ENCODE measurements at places on chromosomes 2 and 18.

DNA sequence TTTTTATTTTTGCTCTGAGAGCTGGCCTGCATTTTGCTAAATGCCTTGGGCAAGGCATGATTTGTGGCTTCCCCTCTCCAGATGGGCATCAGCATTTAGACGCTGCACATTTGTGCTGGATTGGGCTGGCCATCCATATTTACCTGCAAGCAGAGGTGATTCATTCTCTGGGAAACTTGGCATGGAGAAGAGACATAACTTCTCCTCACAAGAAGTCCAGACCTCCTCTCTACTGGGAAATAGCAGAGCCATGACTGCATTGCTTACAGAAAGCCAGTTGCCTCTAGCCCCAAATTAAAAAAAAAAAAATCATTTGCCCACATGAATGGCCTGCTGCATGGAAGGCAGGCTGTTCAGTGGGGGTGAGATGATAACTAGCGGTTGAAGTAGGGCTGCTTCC lies 120.1 kb downstream of the ACTR3 start:
- DNase-seq = no peak

GRCh38 chr18:58544179-58544578 lies 84.7 kb downstream of the ALPK2 start:
- no peak for DNase-seq

DNA sequence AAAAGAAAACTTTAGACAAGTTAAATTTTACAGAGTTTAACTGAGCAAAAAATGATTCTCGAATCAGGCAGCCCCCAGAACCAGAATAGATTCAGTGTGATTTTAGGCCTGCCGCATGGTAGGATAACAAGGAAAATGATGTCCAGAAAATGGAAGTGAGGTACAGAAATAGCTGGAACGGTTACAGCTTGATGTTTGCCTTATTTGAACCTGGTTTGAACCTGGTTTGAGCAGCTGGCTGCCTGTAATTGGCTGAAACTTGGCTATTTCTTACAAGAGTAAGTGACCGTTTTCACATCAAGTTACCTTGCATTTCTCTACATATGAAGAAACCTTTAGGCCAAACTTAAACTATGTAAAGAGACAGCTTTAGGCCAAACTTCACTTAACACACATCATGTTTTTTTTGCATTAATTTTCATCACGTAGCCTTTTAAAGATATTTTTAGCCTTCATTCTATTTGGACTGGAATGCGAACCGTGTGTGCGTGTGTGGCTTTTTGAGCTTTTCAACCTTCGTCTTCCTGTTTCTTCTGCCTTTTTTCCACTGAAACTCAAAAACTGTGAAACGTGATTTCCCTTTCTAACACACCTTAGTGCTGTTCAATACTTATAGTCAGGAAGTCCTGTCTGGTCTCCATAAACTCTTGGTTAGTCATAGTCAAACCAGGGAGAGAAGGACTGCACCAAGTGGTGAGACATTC lies 4.5 kb upstream of the POLE4 start:
- DNase-seq = no peak

GRCh38 chr2:60515721-60516226 lies 37.7 kb downstream of the BCL11A start:
- peak; percentile 80 for DNase-seq

- DNase-seq = no peak
These were observed 14.5 kb upstream of the ZNF638 start for GRCh38 chr2:71317060-71317459.

DNA sequence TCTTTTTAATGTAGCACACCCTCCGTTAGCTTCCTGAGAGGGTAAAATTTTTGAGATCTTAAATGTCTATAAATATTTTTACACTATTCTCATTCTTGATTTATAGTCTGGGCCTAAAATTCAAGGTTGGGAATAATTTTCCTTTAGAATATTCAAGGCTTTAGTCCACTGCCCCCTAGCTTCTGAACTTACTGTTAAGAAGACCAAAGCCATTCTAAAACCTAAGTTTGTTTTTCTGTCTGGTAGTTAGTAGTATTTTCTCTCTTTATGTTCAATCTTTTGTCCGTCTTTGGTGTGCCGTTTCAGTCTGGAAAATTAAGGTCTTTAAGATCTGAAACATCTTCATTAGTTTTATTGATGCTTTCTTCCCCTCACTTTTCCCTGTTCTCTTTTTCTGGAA lies 14.5 kb downstream of the OSBPL6 start:
- no peak for DNase-seq

DNA sequence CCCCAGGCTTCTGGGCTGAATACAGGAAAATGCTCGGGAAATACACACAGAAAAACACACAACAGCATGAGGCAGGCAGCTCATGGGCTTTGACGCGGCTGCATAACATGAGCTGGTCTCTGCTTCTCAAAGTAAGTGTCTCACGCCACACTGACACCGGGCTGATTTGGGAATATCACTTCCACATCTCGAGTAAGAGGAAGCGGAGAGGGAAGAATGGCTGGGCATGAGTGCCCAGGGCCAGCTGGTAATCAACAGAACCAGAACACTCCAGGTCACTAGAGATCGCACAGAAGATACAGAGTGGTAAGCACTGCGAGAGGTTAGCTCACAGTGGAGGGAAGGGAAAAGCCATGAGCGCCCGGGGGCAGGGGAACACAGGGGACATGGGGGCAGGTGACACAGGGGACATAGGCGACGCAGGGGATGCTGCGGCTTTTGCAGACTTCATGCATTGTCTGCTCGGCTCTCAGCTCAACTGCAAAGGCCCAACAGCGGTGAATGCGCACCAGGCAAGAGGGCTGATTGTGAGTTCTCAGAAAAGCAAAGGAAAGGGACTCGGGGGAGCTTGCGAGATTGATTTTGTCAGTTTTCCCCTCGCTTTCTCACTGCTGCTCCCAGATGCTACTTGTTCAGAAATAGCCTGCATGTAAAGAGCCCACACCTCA lies 141.4 kb downstream of the MBP start:
- no peak for DNase-seq

DNA sequence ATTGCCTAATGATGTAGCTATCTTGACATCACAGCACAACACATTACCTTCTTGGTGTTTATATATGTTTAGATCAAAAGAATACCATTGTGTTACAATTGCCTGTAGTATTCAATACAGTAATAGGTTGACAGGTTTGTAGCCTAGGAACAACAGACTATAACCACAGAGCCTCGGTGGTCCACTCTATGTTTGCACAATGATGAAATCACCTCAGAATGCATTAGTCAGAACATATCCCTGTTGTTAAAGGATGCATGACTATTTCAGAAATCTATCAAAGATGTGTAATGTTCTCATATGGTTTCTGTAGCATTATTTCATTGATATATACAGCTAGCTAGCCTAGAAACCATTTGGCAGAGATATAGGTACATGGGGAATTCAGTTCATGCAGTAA lies 8.9 kb downstream of the METTL5 start:
- peak; percentile 68 for DNase-seq

- no peak for DNase-seq
These were observed 68.5 kb downstream of the TMEM18 start for GRCh38 chr2:608711-609110.

- DNase-seq = peak; percentile 49
These were observed 102.4 kb downstream of the BABAM2 start for GRCh38 chr2:27992787-27993401.

DNA sequence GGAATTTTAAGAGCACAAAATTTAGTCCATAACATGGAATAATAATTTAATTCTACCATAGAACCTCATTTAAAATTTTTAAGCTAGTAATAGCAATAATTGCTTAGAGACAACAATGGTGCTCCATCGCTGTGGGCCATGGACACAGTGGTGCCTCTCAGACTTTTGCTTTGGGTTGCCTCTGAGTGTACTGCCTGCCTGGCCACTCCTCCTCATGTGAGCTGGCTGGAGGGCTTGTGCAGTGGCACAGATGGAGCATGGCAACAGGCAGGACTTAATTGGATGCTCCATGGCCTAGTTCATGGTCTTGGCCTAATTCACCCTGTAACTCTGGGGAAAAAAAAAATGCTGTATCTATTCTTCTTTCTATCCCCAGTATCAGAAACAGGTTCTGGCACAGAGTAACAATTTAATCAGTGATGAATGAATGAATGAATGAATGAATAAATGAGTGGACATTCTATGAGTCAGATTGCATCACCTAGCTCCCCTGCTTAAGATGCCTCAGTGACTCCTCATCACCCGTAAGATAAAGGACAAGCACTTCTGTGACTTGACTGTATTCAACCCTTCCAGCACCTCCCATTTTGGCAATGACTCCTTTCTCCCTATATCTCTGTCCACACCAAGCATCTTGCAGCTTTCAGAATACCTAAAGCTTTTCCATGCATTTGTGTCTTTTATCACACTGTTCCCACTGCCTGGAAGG lies 211.8 kb upstream of the SLC14A2 start:
- no peak for DNase-seq

GRCh38 chr18:63975628-63976027 lies 5.7 kb downstream of the SERPINB8 start:
- no peak for DNase-seq

- no peak for DNase-seq
These were observed 240.3 kb downstream of the LRATD1 start for GRCh38 chr2:14872779-14873325.

DNA sequence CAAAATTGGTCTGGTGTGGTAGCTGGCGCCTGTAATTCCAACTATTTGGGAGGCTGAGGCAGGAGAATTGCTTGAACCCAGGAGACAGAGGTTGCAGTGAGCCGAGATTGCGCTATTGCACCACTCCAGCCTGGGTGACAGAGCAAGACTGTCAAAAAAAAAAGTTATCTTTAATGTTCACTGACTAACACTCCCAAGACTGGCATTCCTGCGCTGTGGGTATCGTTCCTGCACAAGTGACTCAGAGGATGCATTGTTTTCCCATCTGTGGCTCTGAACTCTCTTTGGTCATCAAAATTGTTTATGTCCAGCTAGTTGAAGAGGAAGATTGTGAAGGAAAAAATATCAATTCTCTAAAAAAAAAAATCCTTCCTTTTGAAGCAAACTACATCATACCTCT lies 539.0 kb downstream of the SOX11 start:
- DNase-seq = no peak

GRCh38 chr2:23419171-23420090 lies 34.5 kb downstream of the KLHL29 start:
- no peak for DNase-seq

DNA sequence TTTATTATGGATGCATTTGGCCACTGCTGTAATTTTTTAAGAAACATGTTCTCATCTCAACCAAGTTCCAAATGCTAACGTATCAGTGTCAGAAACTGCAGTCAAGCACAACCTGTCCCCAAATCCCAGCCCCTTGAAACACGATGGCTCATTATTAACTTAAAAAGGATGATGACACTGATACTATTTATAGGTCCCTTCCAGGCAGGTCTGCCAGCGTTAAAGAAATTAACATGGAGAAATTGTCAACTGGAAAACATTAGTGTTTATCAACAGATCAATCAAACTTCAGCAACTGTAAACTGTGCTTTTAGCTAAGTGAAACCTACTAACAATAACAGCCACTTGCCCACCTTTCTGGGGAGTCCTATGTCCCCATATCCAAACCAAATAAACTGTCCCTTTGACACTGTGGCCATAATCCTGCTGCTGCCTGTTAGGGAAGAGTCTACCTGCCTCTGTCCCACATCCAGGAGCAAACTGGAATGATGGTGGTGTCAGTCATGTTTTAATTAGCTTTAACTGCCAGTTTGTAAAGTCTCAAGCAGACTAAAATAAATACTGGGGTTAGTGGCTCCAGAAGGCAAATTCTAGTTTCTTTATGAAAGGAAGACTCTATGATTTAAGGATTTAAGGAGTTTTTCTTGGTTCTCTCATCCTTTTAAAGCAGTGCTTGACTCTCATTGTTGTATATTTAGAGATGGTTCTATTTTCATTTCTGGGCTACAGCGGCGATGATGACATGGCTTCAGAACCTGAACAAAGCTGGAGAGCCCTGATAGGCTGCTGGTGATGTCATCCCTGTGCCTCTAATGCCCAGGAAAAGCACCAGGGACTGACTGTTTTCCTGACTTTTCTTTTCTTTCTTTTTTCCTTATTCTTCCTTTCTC lies 583.6 kb upstream of the PIK3C3 start:
- no peak for DNase-seq

GRCh38 chr2:122414902-122415301 lies 659.5 kb downstream of the TSN start:
- DNase-seq = no peak

DNA sequence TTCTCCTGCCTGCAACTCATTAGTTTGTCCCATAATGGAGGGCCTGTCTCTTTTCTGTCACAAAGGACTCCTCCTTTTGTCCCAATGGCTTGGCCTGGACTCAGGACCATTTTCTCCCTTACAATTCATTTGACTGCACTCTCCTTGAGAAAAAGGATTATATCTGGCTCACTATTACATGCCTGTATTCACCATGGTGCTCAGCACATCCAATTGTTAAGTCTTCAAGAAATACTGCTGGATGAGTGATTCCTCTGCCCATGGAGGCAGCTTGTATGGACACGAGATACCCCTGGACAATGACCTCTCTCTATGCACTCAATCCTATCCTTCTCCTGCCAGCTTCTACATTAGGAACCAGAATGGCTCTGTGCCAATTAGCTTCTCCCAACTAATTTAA lies 47.0 kb downstream of the CHST9 start:
- DNase-seq = no peak

GRCh38 chr18:69985239-69985638 lies 37.6 kb upstream of the CD226 start:
- no peak for DNase-seq

DNA sequence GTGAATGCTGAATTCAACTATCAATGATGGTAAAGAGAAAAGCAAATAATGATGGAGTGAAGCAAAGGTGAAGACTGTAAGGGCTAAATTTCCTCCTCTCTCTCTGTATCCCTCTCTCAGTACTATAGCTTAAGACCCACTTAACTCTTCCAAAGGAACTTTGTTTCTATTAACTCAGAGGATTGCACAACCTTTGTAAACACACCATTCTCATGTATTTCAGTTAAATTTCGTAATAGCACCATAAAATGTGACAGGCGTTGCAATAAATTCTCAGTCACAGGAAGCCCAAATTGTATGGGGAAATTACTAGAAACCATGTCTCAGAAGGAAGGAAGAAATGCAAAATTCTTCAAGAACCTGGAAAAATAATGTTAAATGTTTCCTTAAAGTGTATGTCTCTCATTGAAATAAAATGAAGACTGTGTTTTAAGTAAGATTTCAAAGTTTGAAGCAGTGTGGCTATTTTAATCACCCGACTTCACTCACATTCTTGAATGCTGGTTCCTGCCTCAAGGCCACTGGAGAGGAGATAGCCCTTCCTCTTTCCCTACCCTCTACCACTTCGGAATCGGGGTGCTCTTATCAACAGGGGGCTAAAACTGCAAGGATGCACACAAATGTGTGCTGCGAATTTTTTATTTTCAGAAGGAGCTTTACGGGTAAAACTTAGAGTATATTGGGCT lies 112.1 kb downstream of the FTCDNL1 start:
- DNase-seq = peak; percentile 52

- no peak for DNase-seq
These were observed 17.1 kb upstream of the VPS4B start for GRCh38 chr18:63439334-63439733.

GRCh38 chr2:28439763-28440162 lies 47.1 kb downstream of the FOSL2 start:
- DNase-seq = no peak

- DNase-seq = no peak
These were observed 54.6 kb downstream of the MERTK start for GRCh38 chr2:111952871-111953452.

All from fibroblast of skin of left biceps (primary cell).